ENCODE measurements at places on chromosomes 16 and 17.

GRCh38 chr16:70728150-70728549 lies 42.3 kb upstream of the MTSS2 start:
- no peak for DNase-seq

DNA sequence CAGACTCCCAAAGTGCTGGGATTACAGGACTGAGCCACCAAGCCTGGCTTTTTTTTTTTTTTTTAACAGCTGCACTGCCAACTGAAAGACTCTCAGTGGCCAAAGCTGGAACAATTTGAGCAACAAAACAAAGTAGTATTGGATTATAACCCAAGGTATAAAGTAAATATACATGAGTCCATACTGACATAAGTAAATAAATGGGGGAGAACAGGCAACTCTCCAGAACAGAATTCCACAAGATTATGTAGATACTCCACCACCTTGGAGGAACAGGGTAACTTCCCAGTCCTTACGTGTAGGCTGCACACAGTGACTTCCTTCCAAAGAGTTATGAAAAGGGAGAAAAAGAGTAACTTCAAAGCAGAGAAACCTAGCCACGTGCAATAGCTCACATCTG lies 15.7 kb downstream of the CMC2 start:
- DNase-seq, result no peak

DNA sequence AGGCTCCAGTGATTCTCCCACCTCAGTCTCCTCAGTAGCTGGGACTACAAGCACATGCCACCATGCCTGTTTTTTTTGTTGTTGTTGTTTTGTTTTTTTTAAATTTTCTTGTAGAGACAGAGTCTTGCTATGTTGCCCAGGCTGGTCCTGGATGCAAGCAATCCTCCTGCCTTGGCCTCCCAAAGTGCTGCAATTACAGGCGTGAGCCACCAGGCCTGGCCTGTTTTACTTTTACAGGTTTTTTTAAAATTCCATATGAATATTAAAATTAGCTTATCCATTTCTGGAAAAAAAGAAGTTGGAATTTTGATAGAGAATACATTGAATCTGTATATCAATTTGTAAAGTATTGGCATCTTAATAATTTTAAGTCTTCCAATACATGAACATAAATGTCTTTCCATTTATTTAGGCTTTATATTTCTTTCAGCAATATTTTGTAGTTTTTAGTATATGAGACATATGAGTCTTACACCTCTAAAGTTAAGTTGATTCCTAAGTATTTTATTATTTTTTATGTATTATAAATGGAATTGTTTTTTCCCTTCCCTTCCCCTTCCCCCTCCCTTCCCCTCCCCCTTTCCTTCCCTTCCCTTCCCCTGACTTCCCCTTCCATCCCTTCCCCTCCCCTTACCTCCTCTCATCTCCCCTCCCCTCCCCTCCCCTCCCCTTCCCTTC lies 323.5 kb upstream of the SALL1 start:
- no peak for DNase-seq

- no peak for DNase-seq
Observed at GRCh38 chr16:87395181-87395842, 3.2 kb downstream of the MAP1LC3B start.

- DNase-seq, result no peak
Observed at GRCh38 chr17:17765359-17766076, 71.3 kb downstream of the SREBF1 start.

- DNase-seq, result no peak
Observed at GRCh38 chr16:54657058-54657708, 273.5 kb upstream of the IRX5 start.

DNA sequence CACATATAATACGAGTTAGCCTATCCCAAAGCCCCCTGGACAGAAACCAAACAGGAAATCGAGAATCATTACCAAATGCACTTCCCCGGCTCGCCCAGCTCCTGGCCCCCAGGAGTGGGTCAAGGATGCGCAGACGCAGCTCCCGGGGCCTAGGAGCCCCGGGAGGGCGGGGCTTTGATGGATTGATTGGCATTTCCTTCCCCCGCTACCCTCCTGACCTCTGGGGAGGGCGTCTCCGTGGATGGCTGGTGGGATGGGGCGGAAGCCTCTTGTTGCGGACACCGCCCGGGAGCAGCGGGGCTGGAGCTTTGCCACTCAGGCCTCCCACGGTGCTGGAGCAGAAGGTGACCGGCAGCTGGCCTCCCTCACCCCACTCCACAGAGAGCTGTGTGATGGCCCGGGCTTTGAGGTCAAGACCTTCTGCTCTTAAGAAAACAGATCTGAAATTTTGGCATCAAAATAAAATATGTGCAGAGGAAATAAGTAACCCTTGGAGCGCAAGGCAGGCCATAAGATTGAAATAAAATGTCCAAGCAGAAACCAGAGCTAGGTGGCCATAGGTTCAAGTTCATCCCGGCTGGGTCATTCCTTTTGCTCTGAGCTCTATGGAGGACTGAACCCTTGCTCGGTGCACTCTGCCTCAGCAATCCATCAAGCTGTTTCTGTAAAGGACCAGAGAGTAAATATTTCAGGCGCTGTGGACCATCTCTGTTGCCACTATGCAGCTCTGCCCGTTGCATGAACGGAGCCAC lies 262.3 kb downstream of the SOX9 start:
- no peak for DNase-seq

GRCh38 chr16:73793260-73793659 lies 503.4 kb upstream of the PSMD7 start:
- DNase-seq, result no peak

GRCh38 chr17:9051561-9051960 lies 30.3 kb downstream of the NTN1 start:
- no peak for DNase-seq

DNA sequence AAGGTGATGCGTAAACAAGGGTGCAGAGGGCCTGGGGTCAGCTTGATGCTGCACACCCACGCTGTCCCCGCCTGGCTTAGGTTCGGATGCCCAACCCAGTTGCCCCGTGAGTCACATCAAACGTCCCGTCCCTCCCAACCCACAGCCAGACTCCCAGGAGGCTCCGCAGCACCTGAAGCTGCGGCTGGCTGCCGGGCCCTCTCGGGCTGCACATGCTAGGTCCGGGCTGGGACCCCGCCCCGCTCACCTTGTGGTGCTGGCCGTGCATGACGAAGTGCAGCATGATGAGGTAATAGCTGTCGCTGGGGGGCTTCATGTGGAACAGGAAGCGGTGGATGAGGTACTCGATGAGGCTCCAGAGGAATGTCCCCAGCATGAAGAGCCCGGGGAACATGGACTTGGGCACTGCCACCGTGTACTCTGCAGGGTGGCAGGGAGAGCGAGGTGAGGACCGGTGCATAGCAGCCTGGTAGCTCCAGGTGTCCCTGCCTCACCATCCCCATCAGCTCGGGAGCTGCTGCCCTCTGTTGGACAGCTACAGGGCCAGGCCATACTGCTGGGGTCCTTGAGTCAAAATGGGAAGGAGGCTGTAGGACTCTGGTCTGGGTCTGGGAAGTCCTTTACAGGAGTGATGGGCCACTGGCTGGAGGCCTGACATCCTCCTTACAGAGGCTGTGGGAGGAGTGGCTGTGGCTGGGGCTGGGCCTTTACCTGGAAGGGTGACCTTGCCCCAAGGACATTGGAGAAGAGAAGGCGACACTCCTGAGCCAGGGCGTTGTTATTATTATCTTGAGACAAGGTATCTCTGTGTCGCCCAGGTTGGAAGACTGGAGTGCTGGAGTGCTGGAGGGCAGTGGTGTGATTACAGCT lies 18.3 kb upstream of the MLKL start:
- DNase-seq, result no peak

GRCh38 chr17:35555691-35556090 lies 4.9 kb downstream of the SLFN14 start:
- DNase-seq, result no peak

GRCh38 chr17:65097110-65097509 lies 40.1 kb upstream of the RGS9 start:
- no peak for DNase-seq

GRCh38 chr16:86101137-86101896 lies 202.4 kb downstream of the IRF8 start:
- DNase-seq, result no peak

DNA sequence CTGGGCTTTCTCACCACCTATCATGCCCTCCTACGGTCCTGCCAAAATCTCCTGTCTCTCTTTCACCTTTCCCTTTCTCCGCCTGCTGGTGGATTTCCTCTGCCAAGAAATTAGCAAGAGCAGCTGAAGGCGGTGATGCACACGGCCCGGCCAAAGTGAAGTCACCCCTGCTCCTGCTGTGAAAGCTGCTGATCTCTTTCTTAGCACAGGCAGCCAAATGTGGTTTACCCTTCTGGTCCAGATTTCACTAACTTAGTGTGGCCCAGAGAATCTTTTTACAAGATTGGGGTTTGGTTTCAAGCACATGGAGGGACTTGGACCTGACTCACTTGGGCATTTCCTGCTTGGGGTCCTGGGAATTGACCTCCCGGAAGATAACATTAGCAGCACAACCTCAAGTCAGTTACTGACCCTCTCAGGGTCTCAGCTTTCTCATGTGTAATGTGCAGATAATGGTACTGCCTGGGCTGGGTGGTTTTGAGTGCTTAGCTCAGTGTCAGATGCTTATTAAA lies 155.7 kb downstream of the SOCS1 start:
- DNase-seq, result no peak

GRCh38 chr17:10384175-10384574 lies 11.4 kb upstream of the MYH13 start:
- no peak for DNase-seq

DNA sequence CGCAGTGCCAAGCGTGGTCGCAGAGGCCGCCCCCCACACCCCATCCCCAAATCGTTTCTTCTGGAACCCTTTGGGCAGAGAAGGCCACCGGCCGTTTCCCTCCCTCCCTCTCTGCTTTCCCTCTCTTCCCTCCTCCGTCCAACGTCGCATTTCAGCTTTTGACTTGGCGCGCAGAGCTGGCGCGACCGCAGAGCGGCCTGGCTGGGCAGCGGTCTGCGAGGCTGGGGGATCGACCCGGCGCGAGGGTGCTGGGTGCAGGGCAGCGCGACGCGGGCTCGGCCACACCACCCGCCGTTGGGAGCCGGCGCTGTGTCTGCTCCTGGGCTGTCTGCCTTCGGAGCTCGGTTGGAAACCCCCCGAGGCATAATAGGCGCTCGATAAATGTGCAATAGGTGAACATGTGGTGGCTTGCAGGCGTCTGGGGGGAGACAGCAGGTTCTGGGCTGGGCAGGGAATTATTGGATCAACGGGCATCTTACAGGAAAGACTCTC lies 2.8 kb upstream of the NTN3 start:
- DNase-seq, result no peak

- no peak for DNase-seq
Observed at GRCh38 chr16:50819706-50820105, 77.8 kb downstream of the CYLD start.
